Stimulated activated CD4-positive, alpha-beta T cell treated with anti-CD3 and anti-CD28 coated beads, Interleukin-2, amount 100 ng/mL, for 24 hours (primary cell): ENCODE measurements at places on chromosomes 11 and 22.
A peak's percentile ranks its signal among the peaks of the same experiment; 100 is the strongest.

GRCh38 chr11:88363648-88364065 lies 26.1 kb upstream of the CTSC start:
- DNase-seq, result no peak

DNA sequence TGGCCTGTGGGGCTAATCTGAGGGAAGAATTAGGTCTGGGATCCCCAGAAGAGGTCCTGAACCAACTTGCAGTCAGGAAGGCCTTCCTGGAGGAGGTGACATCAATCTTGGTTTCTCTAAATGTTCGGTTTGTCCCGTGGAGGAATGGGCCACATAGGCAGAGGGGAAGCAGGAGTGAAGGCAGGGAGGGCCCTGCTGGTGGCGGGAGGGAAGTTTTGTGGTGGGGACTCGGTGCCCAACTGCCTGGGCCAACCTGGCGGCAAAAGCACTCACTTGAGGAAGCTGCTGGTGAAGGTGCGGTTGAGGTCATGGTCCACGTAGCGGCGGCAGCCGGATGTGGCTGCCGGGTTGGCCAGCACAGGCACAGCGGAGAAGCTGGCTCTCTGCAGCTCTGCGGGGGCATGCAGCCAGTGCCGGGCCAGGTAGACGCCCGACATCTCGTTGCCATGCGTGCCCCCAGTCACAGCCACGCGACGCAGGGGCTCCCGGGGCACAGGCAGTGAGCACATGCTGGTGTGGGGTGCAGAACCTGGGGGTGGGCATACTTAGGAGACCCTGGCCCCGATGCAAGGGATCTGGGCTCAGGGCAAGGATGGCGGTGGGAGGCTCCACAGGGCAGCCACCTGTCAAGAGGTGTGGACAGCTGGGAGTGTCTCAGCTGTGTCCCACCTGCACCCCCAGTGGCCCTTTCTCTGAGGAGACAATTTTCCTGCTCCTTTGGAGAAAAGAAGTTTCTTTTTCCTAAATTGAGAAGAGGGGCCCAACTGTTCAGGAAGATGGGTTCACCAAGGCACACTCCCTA lies 3.8 kb downstream of the ACY3 start:
- peak; percentile 26 for DNase-seq

- DNase-seq, result no peak
These were observed 52.5 kb upstream of the VSTM5 start for GRCh38 chr11:93902921-93903320.

GRCh38 chr22:38843201-38843656 lies 599 bp downstream of the NPTXR start:
- DNase-seq, result peak; percentile 69

DNA sequence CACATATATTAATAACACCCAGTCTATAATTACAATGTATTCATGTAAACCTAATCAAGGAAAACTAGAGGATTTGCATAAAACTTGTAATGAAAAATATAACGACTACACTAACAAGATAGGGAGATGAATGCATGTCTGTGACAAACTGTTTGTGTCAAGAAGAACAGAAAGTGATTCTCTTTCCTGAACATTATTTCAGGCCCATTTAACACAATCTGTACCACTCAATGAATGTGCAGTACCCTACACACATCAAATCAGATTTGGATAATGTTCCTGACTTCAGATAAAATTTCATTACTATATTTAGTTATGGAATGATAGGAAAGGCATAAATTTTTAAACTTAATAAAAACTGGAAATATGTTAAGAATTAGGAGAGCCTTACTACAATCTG lies 93.1 kb downstream of the CADM1 start:
- DNase-seq, result no peak

- DNase-seq, result no peak
These were observed 75.1 kb downstream of the DBX1 start for GRCh38 chr11:20084921-20085814.

GRCh38 chr11:43868852-43869567 lies 11.6 kb upstream of the ALKBH3 start:
- DNase-seq, result peak; percentile 41

DNA sequence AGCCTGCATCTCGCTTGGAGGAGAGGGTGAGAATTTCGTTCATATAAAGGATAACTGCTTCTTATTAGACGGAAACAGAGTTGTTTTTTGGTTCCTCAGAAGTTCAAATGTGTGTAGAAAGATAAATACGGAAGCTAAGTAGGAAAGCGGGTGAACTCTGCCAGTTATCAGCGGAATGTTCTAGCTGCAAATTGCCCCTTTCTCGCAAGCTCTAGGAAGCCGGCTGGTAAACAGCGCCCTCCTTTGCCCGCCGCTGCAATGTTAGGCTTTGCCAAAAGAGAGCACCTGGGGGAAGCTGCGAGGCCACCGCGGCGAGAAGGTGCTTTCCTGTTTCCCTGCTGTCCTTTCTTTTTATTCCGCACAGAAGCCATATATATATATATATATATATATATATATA lies 67.0 kb downstream of the IGLL5 start:
- no peak for DNase-seq

DNA sequence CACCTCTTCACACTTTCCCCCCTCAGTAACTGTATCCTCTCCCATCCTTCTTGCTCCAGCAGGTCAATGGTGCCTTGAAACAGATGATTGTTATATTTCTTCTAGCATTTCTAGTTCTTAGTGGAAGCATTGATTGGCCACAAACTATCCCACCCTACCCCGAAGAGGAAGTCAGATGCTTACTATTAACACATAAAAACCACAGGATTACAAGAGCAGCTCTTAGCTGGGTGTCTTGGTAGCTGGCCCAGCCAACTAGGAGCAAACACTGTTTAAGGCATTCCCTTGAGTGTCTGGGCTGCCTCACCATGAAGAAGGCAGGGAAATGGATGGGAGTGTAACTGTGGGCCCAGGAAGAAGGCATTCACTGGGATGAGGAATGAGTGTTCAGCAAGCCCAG lies 176.6 kb downstream of the GRIK4 start:
- DNase-seq, result no peak

- DNase-seq, result no peak
These were observed 19.8 kb downstream of the FAM118A start for GRCh38 chr22:45329530-45329936.

DNA sequence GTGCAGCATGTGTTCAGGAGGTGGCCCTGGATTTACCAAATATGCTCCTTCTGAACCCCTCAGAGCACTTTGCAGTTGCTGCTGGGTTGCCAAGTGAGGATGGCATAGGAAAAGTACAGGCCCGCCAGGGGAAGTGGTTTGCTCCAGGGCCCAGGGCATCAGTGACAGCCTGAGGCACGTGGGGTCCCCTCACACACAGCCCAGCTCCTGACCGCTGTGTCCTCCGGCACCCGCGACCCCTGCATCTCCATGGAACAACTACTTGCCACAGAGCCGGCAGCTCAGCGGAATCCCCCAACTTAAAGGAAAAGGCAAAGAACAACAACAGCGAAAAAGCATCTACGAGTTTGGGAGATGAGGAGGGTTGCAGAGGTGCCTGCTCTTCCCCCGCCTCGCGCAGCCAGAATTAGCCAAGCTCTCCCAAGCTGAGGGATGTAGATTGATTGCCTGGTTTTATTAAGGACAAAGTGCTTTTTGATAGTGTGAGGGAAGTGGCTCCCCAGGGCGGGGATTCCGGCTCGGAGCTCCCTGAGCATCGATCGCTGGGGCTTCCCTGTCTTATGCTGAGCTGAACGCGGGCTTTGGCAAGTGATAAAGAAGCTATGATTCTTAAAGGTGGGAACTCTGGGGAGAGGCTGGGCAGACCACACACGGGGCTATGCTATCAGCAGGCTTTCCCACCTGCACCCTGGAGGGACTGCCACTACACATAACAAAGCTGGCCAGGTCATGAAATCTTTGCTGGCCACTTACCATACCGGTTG lies 174.5 kb downstream of the CEP164 start:
- DNase-seq, result no peak

DNA sequence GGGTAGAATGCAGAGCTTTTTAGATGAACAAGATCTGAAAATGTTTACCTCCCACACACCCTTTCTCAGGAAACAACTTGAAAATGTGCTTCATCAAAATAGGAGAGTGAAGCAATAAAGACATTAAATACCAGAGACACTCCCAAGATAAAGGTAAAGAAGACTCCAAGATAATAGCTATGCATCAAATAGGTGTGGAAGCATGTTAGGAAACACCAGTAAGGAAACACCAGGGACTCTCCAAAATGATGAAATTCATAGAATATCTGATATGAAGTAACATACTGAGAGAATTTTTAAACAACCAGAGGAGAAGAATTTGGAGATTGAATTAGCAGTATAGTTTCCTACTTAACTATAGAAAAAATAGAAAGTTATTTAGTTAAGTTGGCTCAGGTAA lies 57.0 kb downstream of the OR10A6 start:
- DNase-seq, result no peak

DNA sequence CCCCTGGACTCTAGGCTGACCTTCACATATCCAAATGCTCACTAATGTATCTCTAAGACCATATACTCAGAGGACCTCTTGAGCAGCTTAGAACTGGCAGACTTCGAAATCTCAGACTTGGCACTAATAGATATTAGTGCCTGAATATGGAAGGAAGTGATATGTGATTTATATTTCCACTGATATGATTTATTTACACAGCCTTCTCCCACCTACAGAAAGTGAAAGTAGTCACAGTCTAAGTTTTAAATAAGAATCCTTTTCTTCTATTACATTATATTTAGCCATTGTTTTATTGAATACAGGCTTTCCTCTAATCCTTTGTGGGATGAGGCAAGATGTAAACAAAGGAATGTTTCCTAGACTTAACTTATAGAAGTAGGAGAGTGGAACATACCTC lies 6.7 kb upstream of the NAV2 start:
- no peak for DNase-seq

DNA sequence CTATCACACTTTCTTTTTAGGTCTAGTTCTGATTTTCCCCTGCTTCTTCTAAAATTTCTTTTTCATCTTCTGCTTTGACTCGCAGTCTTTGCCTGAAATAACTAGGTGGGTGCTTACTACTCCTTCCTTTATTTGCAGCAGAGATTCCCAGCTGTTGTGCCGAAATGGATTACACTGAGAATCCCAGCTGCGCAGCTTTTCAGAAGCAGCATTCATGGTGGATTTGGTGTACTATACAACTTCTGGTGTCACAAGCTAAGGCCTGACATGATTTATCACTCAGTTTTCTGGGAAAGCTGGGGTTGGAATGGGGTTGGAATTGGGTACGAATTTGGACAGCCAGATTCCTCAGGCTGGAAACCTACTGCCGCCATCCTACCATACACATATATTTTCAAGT lies 6.0 kb upstream of the XKR3 start:
- DNase-seq, result no peak

GRCh38 chr11:113077379-113077778 lies 116.2 kb downstream of the NCAM1 start:
- no peak for DNase-seq

GRCh38 chr11:287821-288477 lies 977 bp upstream of the PGGHG start:
- peak; percentile 51 for DNase-seq

- DNase-seq, result no peak
These were observed 11.4 kb downstream of the TBCEL start for GRCh38 chr11:121035169-121035755.

DNA sequence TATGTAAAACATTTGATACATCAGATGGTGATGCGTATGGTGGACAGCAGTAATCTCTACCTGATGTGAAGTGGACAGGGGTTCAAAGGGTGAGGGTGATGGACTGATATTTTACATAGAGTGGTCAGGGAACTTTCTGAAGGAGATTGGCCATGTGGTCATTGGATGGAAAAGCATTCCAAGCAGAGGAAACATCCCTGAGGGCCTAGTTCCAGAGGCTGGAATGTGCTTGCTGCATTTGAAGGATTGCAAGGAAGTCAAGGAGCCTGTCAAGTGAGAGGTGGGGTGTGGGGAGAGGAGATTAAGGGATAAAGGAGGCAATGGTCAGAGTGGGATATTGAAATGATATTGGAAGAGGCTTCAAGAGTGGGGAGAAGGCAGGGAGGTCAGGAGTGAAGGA lies 151.9 kb upstream of the NTM start:
- DNase-seq, result no peak

DNA sequence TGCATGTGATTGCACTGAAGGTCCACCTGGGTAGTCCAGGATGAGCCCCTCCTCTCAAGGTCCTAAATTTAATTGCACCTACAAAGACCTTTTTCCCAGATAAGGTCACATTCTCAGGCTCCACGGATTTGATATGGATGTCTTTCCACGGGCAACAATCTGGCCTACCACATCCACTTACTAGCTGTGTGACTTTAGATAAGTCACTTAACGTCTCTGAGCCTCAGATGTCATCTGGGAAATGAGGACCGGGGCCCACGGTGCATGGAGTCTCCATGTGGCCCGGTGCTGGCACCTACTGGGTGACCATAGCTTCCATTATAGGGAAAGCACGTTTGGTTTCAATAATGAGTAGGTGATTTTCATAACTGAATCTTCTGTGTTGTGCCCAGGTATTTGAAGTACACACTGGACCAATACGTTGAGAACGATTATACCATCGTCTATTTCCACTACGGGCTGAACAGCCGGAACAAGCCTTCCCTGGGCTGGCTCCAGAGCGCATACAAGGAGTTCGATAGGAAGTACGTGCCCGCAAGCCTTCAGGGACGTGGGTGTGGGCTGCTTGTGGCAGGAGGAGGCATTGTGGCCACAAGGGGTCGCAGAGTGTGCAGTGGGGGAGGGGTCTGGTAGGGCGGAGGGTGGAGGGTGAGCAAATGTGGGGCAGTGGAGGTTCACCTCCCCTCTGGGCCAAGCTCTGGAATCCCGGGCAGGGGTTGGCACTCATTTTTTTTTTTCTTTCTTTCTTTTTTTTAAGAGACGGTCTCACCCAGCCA lies 55.7 kb downstream of the ARHGAP8 start:
- peak; percentile 9 for DNase-seq

DNA sequence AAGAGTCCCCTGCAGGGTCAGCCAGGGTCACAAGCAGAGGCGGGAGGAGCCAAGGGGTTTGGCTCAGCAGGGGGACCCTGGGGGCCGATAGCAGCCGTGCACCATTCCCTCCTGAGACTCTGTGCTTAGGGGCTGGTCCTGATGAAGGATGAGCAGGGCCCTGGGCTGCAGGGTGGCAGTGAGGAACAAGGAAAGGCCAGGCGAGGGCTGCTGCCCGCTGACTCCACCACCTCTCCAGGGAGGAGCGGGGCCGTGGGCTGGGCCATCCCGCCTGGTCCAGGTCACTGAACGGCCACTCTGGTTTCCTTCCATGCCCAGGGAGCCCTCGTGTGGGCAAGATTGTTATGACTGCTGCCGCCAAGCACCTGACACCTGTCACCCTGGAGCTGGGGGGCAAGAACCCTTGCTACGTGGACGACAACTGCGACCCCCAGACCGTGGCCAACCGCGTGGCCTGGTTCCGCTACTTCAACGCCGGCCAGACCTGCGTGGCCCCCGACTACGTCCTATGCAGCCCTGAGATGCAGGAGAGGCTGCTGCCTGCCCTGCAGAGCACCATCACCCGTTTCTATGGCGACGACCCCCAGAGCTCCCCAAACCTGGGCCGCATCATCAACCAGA lies 9.2 kb upstream of the NDUFS8 start:
- DNase-seq, result no peak

DNA sequence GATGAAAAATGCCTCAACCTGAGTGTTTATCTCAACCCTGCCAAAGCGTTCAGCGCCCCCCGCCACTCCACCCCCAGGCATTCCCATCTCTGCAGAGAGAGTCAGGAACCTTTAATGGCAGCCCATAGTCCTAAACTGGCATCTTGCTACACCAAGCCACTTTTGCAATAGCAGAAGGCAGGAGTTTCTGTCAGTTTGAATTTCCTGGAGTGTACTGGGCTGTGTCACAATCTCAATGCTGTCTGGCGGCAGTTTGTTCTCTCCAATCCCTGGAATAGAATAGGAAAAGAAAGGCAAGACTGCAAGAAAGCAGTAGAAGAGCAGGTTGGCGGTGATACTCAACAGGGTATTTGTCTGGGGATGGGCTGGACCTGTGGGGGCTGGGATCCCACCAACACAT lies 32.9 kb upstream of the FLI1 start:
- no peak for DNase-seq

GRCh38 chr11:128222245-128222884 lies 365.0 kb downstream of the ETS1 start:
- no peak for DNase-seq
